ENCODE measurements at places on chromosomes 12 and 14.
A peak's percentile ranks its signal among the peaks of the same experiment; 100 is the strongest.

DNA sequence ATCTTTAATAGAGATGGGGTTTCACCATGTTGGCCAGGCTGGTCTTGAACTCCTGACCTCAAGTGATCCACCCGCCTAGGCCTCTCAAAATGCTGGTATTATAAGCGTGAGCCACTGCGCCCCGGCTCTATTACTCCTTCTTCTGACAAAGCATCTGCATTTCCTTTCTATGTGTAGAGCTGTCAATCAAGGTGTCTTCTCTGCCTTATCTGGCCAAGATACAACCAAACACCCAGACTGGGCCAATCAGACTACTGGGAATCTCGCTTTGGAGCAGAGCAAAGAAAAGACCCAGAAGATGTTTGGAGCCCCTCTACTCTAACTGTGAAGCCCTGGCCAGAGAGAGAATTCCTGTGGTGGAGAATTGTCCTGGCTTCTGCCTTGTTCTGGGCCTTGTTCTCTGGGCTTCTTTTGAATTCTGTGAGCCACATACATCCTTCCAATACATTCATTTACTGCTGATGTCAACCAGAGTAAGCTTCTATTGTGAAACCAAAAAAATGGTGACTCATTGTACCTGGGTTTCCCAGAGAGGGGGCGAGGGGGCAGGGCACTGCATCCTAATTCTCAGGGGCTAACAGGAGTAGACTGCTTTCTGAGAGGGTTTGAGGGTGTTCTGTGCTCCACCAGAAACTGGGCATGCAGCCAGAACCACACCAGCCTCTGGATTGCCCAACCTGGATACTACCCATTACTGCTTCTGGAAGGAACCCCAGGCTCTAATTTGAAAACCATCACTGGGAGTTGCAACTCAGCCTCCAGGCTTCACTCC is 18.8 kb upstream of the FLVCR2 start:
- DNase-seq: no peak

- DNase-seq: no peak
Observed at GRCh38 chr12:12681061-12681765, 14.8 kb downstream of the GPR19 start.

GRCh38 chr14:88468406-88468805 is 82.9 kb downstream of the SPATA7 start:
- no peak for DNase-seq

DNA sequence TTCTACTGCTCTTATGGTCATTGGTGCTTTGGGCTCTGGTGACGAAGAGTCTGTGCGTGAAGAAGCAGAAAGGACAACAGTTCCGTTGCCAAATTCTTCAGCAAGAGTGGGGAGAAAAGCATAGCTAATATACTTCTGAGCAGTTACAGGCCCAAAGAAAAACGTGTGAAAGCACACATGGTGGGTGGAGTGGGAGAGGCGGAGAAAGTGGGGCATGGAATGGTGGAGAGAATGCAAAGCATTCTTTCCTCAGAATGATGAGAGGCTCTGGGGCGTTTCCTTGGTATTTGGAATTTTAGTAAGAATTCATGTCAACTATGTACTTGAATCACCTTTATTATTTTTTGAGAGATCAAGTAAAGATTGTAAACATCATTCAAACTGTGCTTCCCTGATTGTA is 396.1 kb downstream of the NAV3 start:
- no peak for DNase-seq

DNA sequence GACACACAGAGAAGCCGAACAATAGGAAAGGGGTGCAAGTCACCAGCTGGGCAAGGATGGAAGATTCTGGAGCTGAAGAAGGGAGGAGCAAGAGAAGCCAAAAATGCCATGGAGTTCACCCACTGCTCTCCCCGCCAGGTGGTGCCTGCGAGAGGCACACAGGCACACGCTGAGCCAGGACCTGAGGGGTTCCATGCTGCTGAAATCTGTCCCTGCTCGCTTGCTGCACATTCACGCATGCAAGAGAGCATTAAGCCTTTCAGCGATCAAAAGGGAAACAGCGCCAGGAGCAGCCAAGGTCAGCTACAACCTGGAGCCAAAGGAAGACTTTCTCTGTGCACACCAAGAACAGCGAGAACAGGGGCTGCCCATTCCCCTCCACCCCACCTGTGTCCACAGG is 104.1 kb downstream of the ANO2 start:
- DNase-seq: no peak

GRCh38 chr12:39966256-39966655 is 139.6 kb downstream of the SLC2A13 start:
- DNase-seq: no peak

DNA sequence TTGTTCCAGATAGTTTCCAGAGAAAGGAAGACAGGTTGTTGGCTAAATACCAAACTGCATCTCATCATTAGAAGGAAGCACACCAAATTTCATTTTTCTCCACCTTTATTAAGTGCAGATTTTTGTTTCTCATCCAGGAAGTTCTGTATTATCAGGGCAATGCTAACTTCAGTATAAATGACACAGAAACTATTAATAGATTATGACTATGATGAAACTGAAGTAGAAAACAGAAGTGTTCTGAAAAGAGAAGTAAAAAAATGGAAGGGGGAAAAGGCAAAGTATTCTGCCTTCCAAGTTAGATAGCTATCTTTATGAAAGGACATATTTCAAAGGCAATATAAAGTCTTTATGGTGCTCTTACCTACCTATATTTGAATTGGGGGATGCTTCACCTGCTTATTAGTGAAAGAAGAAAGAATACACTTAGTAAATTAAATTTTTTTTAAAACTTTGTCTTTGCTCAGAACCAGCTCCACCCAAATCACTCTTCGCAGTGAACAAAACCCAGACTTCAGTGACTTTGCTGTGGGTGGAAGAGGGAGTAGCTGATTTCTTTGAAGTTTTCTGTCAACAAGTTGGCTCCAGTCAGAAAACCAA is 223.9 kb downstream of the PTPRO start:
- no peak for DNase-seq

- DNase-seq: no peak
Observed at GRCh38 chr12:114628199-114628598, 55.8 kb downstream of the TBX3 start.

DNA sequence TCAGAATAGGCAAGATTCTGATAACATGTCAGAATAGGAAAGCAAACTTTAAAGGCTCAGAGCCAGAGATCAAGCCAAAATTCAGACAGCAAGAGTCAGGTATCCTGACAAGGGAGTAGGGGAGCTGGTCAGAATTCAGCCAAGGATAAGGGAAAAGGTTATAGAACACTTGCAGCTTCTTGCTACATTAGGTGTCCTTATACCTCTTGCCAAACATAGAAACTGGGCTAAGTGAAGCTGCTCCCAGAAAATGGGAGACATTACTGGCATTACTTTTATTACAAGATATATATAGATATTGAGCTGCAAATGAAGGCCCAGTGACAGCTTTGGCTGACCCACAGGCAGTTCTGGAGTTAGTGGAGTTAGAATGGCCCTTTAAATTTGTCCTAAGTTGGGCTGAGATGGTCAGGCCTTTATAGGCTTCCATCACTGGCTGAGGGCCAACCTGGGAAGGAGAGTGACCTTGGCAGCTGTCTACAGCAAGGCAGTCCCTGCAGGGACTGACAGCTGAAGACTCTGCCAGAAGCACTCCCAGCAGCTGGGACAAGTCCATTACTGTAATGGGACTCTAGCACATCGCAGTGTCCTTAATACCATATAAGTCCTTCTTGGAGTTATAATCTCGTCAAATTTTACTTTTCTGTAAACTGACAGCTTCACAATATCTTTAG is 83.0 kb downstream of the LRRC9 start:
- peak; percentile 37 for DNase-seq

- no peak for DNase-seq
Observed at GRCh38 chr14:53814392-53814791, 142.2 kb downstream of the BMP4 start.

- DNase-seq: no peak
Observed at GRCh38 chr12:92899386-92900001, 29.6 kb downstream of the EEA1 start.

DNA sequence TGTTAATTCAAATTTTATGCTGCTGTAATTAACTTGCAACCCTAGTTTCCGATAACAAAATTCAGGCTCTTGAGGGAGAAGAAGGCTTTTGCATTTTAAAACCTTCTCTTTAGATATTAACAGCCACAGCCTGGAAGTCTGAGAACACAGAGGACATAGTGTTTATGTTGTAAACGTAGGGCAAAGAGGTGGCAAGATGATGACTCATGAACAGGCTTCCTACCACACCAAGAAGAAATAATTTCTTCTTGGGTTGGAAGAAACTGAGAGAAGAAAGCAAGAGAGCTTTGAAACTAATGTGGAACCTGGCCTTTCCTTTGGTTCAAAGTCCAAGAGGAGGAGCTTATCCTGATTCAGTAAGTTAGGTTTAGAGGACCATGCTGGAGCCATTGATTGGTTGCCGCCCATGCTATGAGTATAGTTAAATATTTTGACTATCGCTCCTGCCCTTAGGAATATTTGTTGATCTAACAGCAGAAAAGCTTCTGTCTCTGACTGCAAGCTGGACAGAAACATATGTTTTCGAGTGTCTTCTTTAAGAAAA is 31.8 kb downstream of the CCDC198 start:
- no peak for DNase-seq

GRCh38 chr12:117671734-117672133 is 297.1 kb downstream of the KSR2 start:
- DNase-seq: peak; percentile 17

- DNase-seq: peak; percentile 34
Observed at GRCh38 chr12:26773313-26774104, 59.5 kb downstream of the ITPR2 start.
